ENCODE measurements at places on chromosomes 5 and 9. TPM values are rescaled to one million over a fixed set of nuclear protein-coding genes. Genes with fewer than 3 reads are reported as not detected.

The DOCK8 gene
- total RNA-seq: 0.44 TPM

The DOK3 gene
- total RNA-seq: 1.8 TPM

The PCDHA11 gene
- 0.50 TPM for total RNA-seq

The PCDHGA6 gene
- 6.3 TPM for total RNA-seq

The RLN2 gene
- total RNA-seq: not detected

Data from smooth muscle cell of trachea (primary cell).